ENCODE measurements at places on chromosomes 16 and 17. TPM values are rescaled to one million over a fixed set of nuclear protein-coding genes. Genes with fewer than 3 reads are reported as not detected.

ZNF785 gene
- total RNA-seq = 28.0 TPM

NAGS gene
- 0.42 TPM for total RNA-seq

ATP6V0D1 gene
- total RNA-seq = 53.7 TPM

TMC8 gene
- total RNA-seq = 0.60 TPM

CSH1 gene
- total RNA-seq = not detected

KRT13 gene
- total RNA-seq = 7.0 TPM

MOSMO gene
- total RNA-seq = 17.0 TPM

KCNJ12 gene
- total RNA-seq = 0.76 TPM

HYDIN gene
- 1.2 TPM for total RNA-seq

KCNH6 gene
- not detected for total RNA-seq

TMEM98 gene
- total RNA-seq = 206 TPM

CD300LB gene
- total RNA-seq = not detected

NPIPA2 gene
- total RNA-seq = 11.5 TPM

AOC2 gene
- 3.0 TPM for total RNA-seq

CNGB1 gene
- 0.27 TPM for total RNA-seq

TPSB2 gene
- not detected for total RNA-seq

CCT6B gene
- 3.5 TPM for total RNA-seq

SEPTIN1 gene
- 0.86 TPM for total RNA-seq

EPN3 gene
- total RNA-seq = 15.1 TPM

ABCA8 gene
- total RNA-seq = 2.6 TPM

ZNF500 gene
- total RNA-seq = 25.4 TPM

MYH3 gene
- total RNA-seq = 3.7 TPM

TSNAXIP1 gene
- total RNA-seq = 4.4 TPM

MIEF2 gene
- 25.2 TPM for total RNA-seq

MARCHF10 gene
- total RNA-seq = 0.53 TPM

MRPL45 gene
- 41.9 TPM for total RNA-seq

GRIN2A gene
- total RNA-seq = 4.9 TPM

NTN3 gene
- 17.5 TPM for total RNA-seq

ACAP1 gene
- 8.9 TPM for total RNA-seq

EVPL gene
- total RNA-seq = 0.16 TPM

PRKCB gene
- total RNA-seq = 0.27 TPM

ADAMTS18 gene
- 7.4 TPM for total RNA-seq

CD300A gene
- not detected for total RNA-seq

PYY gene
- not detected for total RNA-seq

PRR35 gene
- not detected for total RNA-seq

NME1 gene
- 124 TPM for total RNA-seq

RNF167 gene
- 73.1 TPM for total RNA-seq

KDM6B gene
- 88.4 TPM for total RNA-seq

MT1E gene
- total RNA-seq = not detected

FAM20A gene
- total RNA-seq = 1.7 TPM

DLG4 gene
- 59.9 TPM for total RNA-seq

STAT5B gene
- 52.3 TPM for total RNA-seq

Data from mesothelial cell of epicardium (in vitro differentiated cells).